ENCODE measurements at places on chromosomes 1 and 21.

GRCh38 chr1:119387858-119388257, 19.3 kb downstream of the HAO2 start:
- no peak for DNase-seq

- no peak for DNase-seq
Measured at GRCh38 chr1:193754732-193755427, 568.5 kb upstream of the B3GALT2 start.

DNA sequence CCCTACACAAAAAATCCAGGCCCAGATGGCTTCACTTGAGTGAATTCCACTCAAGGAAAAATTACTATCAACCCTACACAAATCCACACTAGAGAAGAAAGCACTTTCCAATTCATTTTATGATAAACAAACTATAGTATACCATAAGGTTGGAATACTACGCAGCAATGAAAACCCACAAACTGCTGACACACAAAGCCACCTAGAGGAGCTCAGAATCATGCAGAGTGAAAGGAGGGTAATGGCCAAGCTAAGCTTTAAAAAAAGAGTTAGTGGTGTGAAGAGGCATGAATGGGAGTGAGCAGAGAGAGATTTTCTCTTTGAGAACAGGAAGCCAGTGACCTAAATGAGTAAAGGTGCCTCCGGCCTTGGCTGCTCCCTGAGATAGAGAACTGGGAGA, 93.7 kb downstream of the DHRS3 start:
- DNase-seq = no peak

- no peak for DNase-seq
Measured at GRCh38 chr1:206419250-206419649, 51.0 kb upstream of the IKBKE start.

DNA sequence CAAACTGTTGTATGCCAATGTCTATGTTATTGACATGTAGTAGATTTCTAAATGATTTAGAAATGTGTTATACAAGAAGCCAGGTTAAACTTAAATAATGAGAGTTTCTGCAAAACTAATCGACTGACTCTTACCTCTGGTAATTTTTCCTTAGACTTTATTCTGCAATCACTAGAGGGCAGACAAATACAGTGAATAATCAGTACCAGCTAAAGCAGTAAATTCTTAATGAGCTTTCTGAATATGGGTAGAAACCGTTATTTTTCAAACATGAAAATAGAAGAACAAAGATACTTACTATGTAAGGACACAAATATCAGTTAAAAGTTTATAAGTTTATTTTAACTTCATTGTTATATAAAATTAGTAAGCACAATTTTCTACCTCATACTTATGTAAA, 97.9 kb upstream of the RGS1 start:
- DNase-seq = peak; percentile 52
